Endothelial cell of umbilical vein (primary cell): ENCODE measurements at places on chromosomes 13 and 19.

- DNase-seq = no peak
Measured at GRCh38 chr13:20823071-20823470, 49.3 kb upstream of the EEF1AKMT1 start.

- peak; percentile 40 for DNase-seq
Measured at GRCh38 chr19:11191273-11191755, 6.0 kb downstream of the KANK2 start.

DNA sequence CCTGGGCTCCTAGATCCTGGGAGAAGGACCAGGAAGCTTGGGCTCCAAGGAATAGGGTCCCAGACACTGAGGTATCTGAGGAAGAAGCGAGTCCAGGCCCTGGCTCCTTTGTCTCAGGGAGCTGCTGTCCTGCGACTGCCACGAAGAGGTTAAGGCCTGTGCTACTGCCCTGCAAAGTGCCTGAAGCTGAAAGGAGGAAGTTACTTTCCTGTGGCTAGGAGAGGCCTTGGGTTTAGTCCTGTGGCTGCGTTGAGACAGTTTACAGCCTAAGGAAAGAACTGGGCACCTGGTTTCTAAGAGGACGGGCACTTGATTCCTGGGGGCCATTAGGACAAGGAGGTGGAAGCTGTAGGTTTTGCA lies 2.8 kb downstream of the MYADM start:
- no peak for DNase-seq

DNA sequence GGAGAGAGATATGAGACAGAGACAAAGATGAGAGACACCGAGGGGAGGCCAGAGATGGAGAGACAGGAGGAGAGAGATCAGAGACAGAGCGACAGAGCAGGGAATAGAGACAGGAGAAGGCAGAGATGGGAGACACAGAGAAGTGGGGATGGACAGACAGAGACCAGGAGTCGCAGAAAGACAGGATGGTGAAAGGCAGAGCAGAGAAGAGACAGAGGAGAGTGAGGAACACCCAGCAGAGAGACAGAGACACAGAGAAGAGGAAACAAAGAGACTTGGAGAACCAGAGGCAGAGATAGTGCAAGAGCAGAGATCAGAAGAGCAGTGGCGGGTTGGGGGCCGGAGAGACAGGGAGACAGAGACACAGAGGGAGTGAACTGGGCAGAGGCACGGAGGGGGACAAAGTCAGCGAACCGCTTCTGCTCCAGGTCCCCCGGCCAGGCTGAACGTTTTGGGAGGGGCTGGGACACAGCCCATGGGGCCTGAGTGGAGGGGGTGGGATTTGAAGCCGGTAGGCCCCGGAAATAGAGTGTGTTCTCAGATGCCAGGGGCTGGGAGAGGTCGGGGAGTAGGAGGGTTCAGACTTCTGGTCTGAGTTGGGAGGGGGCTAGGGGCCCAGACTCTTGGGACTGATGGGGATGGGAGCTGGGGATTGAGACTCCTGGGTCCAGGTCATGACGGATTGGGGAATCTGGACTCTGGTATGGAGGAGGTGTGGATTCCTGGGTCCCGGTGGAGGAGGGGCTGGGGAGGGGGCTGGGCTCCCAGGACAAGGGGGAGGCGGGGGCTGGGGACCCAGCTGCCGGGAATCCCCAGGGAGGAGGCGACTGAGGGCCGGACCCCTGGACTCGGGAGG lies 654 bp downstream of the ZNF579 start:
- DNase-seq = peak; percentile 5

- DNase-seq = no peak
Measured at GRCh38 chr13:38376546-38376945, 26.9 kb downstream of the UFM1 start.

DNA sequence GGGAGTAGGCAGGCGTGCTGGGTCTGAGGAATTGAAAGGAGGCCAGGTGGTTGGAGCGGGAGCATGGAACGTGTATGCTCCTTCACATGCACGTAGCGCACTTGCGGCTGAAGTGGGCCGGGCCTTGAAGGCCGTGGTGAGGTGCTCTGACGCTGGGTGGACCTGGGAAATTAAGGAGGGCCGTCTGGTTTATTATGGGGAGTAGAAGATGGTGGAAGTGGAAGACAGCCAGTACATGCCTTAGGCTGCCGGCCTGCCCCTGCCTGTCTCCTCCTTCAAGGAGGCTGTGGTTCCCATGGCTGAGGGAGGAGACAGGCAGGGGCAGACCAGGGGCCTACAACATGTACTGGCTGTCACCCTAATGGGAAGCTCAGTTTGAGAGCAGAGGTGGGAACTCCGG lies 23.9 kb downstream of the GATAD2A start:
- DNase-seq = no peak

GRCh38 chr13:60372141-60372540 lies 24.9 kb upstream of the TDRD3 start:
- DNase-seq = no peak

DNA sequence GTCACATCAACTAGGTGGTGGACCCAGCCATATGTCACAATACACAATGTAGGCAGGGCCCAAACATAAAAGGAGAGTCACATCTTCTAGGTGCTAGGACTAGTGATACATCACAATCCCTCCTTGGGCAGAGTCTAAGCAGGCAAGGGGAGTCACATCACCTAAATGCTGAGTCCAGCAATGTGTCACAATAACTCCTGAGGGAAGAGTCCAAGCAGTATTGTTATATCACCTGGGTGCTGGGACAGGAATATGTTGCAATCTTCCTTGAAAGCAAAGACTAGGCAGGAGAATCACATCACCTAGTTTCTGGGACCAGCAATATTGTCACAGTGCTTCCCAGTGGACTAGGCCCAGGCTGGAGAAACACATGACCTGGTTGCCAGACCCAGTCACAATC lies 29.4 kb upstream of the ZNF729 start:
- no peak for DNase-seq

- no peak for DNase-seq
Measured at GRCh38 chr19:45766869-45767346, 2.1 kb downstream of the SIX5 start.

GRCh38 chr13:114124921-114125320 lies 7.5 kb downstream of the RASA3 start:
- DNase-seq = no peak

DNA sequence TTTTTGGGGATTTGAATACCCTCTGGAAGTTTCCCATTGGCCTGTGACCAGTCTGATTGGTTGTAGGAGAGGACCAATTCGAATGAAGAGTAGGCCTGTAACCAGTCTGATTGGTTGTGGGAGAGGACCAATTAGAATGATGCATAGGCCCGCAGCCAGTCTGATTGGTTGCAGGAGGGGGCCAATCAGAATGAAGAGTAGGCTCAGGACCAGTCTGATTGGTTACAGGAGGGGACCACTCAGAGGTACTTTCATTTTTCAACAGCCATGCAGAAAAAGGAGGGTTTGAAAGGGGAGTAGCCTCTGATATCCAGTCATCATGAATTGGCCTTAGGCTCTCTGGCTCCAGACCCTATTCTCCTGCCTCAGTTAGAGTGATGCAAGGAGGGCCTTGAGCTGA lies 30.4 kb upstream of the SLC1A5 start:
- DNase-seq = no peak

DNA sequence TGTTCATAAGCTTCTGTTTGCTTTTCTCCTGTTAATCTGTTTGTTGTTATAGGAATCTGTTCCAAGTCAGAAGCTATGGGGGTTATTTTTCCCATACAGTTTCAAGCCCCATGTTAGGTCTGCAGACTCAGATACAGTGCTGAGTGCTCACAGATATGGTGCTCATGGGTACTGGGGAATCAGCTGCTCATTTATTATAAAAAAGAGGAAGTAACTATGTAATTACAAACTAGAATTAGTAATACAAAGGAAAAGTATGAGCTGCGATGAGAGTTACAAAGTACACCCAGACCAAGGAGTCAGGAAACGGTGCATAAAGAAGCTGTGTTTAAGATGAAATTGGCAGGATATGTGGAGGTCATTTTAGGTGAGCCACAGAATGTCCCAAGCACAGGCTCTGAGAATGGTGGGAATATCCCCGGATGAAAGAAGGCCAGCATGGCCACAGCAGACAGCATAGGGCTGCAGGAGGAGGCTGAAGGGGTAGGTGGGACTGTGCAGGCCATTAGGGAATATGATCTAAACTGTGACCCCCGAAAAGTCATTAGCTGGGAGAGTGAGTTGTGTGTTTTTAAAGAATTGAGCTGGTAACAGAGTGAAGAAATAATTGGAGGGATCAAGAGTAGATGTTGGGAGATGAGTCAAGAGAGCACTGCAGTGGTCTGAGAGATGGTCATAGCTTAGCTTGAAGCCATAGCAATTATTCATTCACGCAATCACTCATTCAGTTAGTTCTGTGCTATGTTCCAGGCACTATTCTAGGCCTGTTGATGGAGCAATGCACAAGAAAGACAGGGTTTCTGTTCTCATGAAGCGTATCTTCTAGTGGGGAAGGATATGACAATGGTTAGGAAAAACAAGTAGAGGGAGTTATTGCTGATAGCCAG lies 177.4 kb upstream of the UBL3 start:
- peak; percentile 25 for DNase-seq

- DNase-seq = no peak
Measured at GRCh38 chr13:50140153-50140552, 124.9 kb downstream of the KCNRG start.

GRCh38 chr19:45331411-45331810 lies 8.7 kb upstream of the CKM start:
- DNase-seq = no peak

DNA sequence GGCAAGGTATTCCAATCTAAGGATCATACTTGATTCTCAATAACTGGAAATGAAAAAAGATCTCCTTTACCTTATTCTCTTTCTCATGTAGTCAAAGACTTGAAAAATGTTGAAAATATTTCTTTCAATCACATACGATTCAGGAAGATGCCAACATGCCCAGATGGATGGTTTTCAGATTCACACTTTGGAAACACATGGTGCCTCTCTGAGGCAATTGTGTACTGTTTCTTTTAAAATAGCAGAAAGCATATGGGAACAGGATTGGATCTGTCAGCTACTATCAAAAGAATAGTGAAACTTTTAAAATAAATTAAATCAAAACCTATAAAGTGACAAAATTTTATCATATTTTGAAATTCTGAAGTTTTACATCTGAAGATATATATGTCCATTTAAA lies 222.4 kb downstream of the SPRY2 start:
- DNase-seq = no peak

DNA sequence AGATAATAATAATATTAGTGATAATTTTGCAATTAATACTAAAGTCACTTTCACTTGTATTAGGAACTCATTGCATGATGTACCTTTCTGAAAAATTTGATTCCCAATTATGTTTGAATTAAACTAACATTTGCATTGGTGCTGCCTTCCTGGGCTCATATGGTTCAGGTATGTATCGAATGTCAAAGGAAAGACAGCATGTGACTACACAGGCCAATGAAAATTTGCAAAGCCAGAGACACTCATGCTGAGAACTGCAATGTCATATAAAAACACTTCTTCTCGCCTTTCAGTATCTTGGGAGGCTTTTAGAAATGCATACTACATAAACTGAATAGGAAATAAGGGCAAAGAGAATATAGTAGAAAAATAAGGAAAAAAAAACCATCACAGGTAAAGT lies 44.3 kb downstream of the RAP2A start:
- DNase-seq = no peak

DNA sequence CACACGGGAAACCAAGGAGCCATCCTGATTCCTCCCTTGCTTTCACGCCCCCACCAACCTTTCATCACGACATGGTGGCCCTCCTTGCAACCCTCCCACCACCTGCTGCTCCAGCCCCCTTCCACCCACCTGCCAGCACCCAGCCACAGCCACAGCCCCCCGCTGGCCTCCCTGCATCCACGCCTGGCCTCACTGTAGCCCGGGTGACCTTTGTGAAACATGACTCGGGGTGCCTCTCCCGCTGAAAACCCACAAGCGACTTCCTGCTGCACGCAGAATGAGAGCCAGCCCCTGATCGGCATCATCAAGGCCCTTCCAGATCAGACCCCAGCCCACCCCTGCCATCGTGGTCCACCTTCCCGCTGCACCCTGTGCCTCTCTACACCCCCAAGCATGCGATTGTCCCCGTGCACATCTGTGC lies 14.9 kb downstream of the POP4 start:
- no peak for DNase-seq

DNA sequence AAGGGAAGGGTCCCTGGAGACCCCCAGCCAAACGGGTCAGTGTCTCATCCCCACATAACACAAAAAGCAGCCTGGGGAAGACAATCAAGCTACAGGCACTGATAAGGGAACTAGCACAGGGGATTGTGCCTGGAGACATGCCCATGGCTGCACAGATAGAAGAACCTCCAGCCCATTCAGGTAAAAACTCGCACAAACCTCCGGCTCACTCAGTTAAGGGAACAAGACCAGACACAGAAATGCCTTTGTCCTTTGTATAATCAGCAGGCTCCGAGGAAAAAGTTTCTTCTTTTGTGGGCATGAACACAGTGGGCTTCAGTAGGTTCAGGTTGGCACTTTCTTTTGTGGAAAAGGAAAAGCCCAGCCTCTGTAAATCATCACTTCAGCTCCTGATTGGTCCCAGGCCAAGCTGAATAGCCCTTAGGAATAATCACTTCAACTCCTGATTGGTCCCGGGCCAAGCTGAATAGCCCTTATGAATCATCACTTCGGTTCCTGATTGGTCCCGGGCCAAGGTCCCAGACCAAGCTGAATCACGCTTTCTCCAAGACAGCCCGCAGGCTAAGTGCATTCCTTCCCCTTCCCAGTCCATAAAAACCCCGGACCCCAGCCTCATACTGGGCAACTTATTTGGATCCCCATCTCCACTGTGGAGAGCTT lies 5.0 kb upstream of the ZNF230 start:
- no peak for DNase-seq

DNA sequence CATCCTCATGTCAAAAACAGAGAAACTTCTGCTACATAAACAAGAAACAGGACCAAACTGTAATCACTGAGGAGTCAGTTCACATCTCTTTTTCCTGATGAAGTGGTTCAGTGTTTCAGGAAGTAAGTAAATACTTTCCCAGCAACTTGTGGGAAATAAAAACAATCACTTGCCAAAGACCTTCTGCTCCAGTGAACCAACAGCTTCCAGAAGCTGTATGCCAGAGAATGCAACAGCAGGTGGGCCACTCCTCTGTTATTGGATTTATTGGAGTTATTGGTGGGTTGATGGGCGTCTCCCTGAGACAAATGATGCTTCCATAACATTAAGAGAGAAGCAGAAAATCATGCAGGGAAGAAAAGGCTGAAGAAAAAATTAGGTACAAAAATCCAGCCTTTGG lies 9.9 kb downstream of the SLC6A16 start:
- peak; percentile 39 for DNase-seq
